ENCODE measurements at places on chromosomes 12 and 14.

DNA sequence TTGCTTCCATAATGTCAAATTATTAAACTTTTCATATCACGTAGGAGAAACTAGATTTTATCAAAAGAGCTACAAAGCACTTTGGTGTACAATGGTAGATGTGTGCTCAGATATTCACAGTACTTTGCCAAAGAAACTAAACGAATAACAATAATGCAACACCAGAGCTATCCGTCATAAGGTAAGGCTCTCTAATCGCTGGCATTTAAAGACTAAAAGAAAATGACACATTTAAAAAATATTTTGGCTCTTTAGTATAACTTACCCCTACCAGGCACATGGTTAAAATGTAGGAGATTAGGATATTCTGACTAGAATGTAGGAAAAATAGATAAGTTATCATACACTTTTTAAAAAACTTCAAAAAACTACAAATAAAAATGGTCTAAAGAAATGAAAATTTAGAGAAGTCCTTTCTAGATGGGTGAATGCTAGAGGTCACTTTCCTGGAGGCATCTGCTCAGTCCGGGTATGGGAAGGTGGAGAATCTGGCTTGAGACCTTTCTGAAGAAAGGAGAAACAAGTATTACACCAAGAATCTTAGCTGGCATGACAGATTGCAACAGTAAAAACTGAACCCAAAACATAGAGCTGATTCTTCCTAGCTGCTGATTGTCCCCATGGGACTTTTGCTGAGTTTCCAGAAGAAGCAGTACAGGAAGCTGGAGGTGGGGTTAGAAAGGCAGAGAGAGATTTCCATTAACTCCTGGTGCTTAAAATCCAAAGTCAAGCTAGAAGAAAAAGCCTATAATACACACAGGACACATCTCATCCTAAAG is 67.9 kb downstream of the FAR2 start:
- no peak for DNase-seq

GRCh38 chr12:88575361-88575970 is 4.8 kb downstream of the KITLG start:
- DNase-seq: no peak

DNA sequence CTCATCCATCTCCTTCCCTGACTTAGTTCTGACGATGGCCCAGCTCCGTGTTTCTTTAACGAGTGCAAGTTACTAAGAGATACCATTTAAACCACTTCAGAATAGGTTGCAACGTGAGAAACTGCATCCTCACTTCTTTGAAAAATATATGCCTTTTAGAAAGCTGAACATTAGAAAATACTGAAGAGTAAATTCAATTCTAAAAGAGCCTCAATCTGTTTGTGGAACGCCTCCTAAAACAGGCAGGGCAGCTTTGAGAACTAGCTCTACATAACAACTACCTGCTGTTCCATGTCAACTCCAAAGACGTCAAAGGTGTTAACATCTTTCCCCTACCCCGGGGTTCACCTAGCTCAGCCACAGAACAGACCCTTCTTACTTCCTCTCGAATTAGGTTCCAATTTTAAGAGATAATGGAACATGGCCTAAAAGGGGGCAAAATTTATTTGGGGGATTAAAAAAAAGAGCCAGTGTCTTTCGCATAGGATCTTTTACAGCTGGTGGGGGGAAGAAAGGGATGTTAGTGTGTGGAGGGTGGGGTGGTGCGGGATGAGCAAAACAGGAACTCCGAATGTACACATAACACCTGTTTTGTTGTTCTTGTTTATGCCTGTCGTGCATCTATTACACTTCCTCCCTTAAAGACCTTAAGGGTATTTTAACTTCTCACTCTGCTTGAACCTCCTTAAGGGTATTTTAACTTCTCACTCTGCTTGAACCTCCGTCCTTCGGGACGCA is 3.3 kb downstream of the BHLHE41 start:
- DNase-seq: no peak

DNA sequence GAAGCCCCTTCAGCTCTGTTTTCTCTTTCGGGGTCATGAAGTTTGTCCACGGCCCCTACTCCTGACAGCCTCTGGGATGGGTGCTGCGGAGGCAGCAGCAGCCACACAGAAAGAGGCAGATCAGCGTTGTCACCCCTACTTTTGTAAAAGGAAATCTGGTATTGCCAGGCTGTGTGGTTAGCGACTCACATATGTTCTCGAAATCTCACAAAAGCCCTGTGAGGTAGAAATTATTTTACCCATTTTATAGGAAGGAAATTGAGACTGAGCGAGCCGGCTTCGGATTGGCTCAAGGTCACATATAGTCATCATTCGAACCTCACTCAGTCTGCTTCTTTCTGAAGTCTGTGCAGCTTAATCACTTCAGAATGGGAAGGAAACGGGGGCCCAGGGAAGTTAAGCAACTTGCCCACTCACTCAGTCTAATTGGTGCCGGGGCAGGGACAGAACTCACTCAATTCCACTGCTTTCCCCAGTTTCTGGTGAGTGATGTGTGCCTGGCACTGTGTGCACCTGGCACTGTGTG is 1.1 kb upstream of the CKAP4 start:
- no peak for DNase-seq

DNA sequence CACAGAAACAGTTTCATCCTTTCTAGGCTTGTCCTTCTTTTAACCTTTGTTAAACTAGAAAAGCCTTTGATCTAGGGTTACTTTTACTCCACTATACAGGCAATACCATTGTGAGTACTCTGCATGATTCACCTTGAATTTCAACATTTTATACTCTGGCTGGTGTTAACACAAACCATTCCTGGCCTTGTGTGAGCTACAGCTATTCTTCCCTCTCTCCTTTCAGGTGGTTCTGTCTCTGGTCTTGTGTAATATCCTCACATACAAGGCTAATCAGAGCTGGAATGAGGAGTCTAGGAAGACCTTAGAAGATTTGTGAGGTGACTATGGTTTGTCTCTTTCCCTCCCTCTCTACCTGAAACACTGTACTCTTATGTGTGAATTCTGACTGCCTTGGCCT is 837.4 kb upstream of the USP15 start:
- DNase-seq: no peak

- no peak for DNase-seq
These were observed 106.0 kb downstream of the TXNDC16 start for GRCh38 chr14:52446355-52446754.

GRCh38 chr14:81132468-81132867 is 88.3 kb downstream of the GTF2A1 start:
- DNase-seq: no peak

DNA sequence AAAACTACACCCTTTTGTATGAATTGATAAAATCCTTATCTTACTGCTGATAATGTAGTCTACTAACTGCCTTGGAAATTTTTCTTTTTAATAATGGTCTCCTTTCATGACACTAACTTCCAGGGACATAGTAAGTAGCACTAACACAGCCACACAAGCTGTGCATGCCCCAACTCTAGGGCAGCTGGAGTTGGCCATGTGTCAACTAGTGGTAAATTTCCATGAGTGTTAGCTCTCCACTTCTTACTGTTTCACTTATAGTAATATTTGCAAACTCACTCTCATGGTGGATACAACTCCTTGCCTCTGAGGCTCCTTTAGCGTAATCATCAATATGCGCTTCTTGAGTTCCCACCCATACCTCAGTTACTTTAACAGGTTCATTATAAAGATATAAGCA is 38.0 kb downstream of the LGR5 start:
- no peak for DNase-seq

DNA sequence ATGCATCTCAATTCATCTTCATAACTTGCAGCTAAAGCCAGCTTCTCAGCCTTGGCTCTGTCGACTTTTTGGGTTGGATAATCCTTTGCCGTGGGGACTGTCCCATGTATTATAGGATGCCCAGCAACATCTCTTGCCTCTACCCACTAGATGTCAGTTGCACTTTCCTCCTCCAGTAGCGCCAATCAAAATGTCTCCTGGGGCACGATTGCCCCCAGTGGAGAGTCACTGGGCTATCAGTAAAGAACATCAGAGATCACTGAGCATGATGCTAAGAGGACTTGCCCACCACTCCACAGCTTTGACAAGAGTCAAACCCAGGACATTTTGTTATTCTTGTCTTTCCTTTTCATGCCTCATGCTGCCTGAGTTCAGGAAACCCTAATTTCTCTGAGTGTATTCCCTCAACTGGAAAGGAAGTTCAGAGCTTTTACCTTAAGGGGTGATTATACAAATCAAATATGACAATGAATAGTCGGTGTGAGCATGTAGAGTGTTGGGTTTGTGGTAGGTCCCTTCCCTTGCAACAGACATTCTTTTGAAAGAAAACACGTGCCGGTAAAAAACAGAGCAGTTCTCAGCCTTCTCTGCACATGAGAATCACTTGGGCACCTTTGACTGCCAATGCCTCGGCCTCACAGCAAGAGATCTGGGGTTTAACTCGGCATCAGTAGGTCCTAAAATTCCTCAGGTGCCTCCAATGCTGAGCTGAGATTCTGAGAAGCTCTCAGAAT is 980.6 kb downstream of the VRK1 start:
- no peak for DNase-seq
